Breast epithelium (tissue), 4 donors: ENCODE measurements at places on chromosomes 1 and 21. TPM values are rescaled to one million over a fixed set of nuclear protein-coding genes. Genes with fewer than 3 reads are reported as not detected.

- no peak for DNase-seq
These were observed 3.4 kb upstream of the ETS2 start for GRCh38 chr21:38802050-38803026.

POTED gene
- not detected for total RNA-seq

- DNase-seq = no peak
These were observed 61.0 kb downstream of the SELENOF start for GRCh38 chr1:86852782-86853408.

DNA sequence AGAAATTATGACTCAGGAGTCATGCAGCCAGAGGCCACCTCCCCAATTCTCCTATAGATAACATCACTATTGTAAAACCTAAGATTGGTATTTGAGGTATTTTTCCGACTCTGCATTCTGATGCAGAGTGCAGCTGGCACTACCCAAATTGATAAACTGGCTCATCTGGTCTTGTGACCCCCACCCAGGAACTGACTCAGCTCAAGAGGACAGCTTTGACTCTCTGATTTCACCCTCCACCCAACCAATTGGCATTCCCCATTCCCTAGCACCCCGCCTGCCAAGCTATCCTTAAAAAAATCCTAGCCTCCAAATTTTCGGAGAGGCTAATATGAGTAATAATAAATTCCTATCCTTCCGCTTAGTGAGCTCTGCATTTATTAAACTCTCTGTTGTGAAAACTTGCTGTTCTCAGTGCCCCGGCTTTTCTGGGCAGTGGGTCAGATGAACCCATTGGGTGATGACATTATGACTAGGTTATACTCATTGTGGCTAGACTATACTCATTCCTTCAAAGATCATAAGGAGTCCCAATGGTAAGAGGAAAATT lies 39.4 kb upstream of the EPS15 start:
- DNase-seq = no peak

- DNase-seq = no peak
These were observed 410.8 kb downstream of the TTLL7 start for GRCh38 chr1:83588140-83588539.

GRCh38 chr1:31501505-31501904 lies 74.8 kb upstream of the TINAGL1 start:
- no peak for DNase-seq

- peak; percentile 81 for DNase-seq
These were observed 205.3 kb downstream of the FGGY start for GRCh38 chr1:59502009-59502691.

PAQR6 gene
- total RNA-seq = 2.5 TPM

DNA sequence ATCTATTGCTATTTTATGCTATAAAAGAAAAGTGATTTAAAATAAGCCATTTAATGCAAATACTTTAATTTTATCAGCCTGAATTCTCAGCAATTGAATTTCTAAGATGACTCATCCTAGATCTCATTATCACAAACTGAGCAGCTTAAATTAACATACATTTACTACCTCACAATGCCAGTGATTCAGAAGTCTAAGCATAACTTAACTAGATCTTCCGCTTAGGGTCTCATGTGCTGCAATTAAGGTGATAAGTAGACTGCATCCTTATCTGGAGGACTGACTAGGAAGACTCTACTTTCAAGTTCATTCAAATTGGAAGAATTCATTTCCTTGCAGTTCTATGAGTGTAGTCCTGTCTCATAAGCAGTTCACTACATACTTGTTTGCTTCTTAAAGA lies 286.6 kb downstream of the COL11A1 start:
- DNase-seq = no peak

GRCh38 chr21:45502006-45502345 lies 40.3 kb downstream of the SLC19A1 start:
- DNase-seq = no peak

S100A1 gene
- 28.5 TPM for total RNA-seq

ANGPTL3 gene
- not detected for total RNA-seq

CDCA8 gene
- 1.3 TPM for total RNA-seq

GRCh38 chr1:24383381-24383940 lies 30.1 kb downstream of the STPG1 start:
- DNase-seq = no peak

RXFP4 gene
- total RNA-seq = not detected

DNA sequence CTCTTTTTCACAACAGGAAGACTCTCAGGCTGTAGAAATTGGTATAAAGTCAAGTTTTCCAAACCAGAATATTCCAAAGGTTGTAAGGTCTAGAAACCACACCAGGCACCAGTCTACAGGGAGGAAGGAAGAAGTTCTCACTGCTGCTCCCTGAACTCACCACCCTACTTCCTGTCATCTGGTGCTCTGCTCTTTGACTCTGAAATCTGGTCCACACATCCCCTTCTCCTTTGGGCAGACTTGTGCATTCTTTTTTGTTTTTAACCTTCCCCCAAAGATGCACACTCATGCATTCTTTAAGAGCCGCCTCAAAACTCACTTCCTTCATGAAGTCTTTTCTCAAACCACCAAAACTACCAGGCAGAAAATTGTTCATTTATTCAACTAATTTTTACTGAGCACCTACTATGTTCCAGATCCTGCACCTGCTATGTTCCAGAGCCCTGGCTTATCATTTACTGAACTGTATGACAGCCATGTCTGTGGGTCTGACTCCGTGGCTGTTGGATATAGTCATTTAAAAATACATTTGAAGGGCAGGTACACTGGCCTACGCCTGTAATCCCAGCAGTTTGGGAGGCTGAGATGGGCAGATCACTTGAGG lies 30.1 kb upstream of the EPS15 start:
- no peak for DNase-seq

GRCh38 chr1:212545941-212546635 lies 62.5 kb upstream of the ATF3 start:
- no peak for DNase-seq

MPZ gene
- 1.3 TPM for total RNA-seq

DNA sequence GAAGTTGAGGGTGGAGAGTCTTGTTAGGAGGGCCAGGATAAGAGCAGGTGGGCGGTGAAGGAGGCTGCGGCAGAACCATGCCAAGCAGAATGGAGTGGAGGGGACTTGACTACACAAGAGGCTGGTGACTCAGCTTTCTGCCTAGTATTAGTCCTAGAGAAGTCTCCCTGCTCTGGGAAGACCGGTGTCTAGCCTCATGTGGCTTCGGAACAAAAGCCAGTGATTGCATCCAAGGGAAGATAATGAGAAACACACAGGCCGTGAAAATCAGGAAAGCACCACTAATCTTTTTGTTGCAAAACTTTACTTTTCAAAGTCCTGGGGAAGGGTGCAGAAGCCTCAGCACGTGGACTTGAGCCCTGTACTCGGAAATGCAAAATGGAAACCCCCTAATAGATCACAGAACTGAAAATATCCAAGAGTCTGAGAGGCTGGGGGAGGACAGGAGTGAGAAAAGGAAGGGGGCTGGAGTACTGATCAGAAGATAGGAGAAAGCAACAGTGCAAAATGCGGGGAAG lies 31.4 kb downstream of the DDR2 start:
- no peak for DNase-seq

DNA sequence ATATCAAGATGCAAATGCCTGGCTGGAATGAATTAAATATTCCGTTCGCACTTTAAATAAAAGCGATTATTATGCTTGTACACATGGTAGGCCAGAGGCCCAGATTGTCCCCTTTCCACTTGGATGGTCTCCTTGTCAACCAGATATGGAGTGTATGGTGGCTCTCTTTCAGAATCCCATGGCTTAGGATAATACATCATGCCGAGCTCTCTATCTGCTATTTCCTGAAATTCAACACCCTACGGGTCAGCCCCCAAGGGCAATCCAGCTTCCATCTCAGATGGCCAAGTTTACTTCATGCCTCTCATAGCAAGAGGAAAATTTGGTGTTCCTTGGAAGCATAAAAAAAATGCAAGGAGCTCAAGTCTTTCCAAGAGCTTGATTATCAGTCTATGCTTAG lies 25.4 kb upstream of the FMO1 start:
- DNase-seq = no peak

- no peak for DNase-seq
These were observed 21.6 kb upstream of the BCL10 start for GRCh38 chr1:85297855-85298629.

RHBG gene
- not detected for total RNA-seq

GRCh38 chr1:118396829-118397495 lies 211.9 kb upstream of the SPAG17 start:
- DNase-seq = no peak

DNA sequence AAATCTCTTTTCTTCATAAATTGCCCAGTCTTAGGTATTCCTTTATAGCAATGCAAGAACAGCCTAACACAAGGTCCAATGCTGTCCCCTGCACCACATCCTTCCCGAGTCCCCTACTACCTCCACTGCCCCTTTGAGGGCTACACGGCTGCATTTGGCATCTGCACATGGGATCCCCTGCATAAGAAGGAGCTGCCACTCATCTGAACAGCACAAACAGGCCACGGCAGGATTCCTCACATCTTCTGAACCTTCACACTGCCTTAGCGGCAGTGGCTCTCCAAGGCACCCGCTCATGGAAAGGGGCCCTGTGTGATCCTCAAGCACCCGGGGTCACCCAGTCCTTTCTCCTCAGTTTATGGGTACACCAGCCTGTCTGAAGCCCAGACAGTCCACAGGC lies 29.2 kb upstream of the BACE2 start:
- DNase-seq = no peak

DNA sequence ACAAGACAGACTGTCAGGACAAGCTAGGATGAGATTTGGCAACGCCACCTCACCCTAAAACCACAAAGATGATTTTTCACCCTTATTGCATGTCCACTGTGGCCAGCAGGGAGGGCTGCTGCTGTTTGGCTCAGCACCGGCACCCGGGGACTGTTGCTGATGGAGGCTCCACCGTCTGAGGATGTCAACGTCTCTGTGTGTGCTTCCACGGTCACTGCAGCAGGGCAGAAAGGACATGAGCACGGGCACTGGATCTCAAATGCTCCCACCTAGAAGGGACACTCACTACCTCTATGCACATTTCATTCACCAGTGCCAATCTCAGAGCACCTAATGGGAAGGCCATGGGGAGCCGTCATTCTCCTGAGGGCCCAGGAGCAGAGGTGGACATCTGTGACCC lies 599.6 kb downstream of the PTPRU start:
- no peak for DNase-seq

GRCh38 chr1:203744075-203744972 lies 20.7 kb upstream of the LAX1 start:
- DNase-seq = peak; percentile 80

CRYAA gene
- not detected for total RNA-seq

CRB1 gene
- total RNA-seq = 0.33 TPM

DNA sequence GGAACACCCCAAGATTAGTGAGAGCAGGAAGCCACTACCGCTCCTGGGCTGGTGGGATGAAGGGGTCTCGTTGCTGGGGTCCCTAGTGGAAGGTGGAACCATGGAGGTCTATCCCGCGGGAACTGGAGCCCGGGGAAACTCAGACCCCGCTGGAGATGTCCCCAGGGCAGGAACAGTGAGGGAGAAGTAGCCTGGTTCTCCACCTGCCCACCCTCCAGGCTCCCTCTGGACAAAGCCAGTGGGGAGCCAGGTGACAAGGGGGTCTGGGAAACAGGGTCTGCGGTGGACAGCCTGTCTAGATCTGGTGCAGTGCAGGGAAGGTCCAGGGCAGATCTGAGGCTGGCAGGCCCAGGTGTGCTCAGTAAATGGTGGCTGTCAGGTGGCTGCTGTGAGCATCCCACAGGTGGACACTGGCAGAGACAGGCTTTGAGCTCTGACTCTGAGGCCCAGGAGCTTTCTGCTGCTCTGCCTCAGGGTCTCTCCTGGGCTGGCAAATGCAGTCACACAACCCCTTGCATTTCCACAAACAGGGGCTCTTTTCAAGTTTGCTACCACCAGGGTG lies 88.0 kb upstream of the TLR5 start:
- DNase-seq = no peak

DNA sequence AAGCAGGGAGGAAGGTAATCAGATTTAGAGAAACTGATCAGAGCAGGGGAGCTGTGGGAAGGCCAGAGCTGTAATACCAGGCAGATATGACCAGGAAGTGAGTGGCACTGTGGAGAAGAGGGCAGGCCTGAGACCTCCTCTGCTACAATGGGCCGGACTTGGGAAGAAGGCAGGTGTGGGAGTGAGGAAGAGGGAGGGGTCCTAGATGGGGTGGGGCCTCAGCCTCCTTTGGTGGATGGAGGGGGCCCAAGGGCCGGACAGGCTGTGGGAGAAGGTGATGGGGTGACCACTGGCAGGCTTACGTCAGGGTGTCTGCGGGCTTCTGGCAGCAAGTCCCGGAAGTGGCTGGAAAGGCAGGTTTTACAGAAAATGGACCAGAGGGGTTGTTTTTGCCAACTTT lies 5.0 kb upstream of the HPCA start:
- no peak for DNase-seq
